Activated CD8-positive, alpha-beta T cell treated with anti-CD3 and anti-CD28 coated beads, Interleukin-2, amount 10 ng/mL, durations not matched to agents 7 days and 5 days (primary cell): ENCODE measurements at places on chromosomes 5 and 9. TPM values are rescaled to one million over a fixed set of nuclear protein-coding genes. Genes with fewer than 3 reads are reported as not detected.

The ERCC6L2 gene
- 33.1 TPM for total RNA-seq

- H3K36me3 ChIP-seq, result no peaks in the 10 kb centered on the region
- H3K4me1 ChIP-seq, result peaks cover 18% of the 10 kb centered on the region
- DNase-seq, result no peak
- no peak overlapping the region for H3K4me3 ChIP-seq
- no peak overlapping the region for H3K27ac ChIP-seq
- H3K27me3 ChIP-seq, result peaks cover 55% of the 10 kb centered on the region
Measured at GRCh38 chr5:1445689-1446601, 705 bp upstream of the SLC6A3 start.

- no peaks in the 10 kb centered on the region for H3K36me3 ChIP-seq
- DNase-seq, result no peak
- no peaks in the 10 kb centered on the region for H3K4me1 ChIP-seq
- no peaks in the 10 kb centered on the region for H3K27me3 ChIP-seq
- H3K4me3 ChIP-seq, result no peak overlapping the region
Measured at GRCh38 chr5:7078101-7078500, 317.8 kb upstream of the ADCY2 start.

DNA sequence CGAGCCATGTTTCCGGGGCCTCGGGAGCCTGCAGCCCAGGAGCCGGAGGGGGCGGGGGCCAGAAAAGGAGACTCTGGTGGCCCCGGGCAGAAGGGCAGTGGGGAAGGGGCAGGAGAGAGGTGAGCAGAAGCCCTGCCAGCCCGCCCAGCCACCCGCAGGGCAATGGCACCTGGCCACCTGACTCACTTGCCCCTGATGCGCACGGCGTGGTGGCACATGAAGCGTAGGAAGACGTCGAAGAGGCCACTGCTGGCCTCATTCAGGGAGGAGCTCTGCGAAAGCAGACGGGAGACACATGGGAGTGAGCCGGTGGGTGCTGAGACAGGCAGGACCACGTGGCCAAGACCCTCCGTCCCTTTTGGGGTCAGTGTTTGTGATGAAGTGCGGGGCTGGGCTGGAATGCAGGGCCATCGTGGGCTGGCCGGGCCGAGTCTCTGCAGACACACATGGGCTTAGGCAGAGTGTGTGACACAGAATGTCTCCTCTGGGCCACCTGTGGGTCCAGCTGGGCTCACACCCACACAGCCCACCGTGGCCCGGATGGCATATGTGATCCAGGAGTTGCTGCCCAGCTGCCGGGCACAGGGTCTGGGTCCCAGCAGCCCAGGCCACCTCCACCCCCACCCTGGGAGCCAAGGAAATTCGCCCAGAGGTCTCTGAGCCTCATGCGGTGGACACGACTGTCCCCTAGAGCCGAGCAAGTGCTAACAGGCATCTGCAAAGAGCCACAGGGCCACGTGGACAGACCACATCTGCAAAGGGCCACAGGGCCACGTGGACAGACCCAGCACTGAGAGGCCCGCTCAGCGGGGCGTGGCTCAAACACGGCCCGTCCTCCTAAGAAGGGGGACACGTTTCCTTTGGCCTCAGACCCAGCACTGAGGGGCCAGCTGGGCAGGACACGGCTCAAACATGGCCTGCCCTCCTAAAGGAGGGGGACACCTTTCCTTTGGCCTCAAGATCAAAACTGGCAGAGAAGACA is 23.6 kb downstream of the TERT start:
- no peak overlapping the region for H3K4me3 ChIP-seq
- H3K4me1 ChIP-seq, result peaks cover 15% of the 10 kb centered on the region
- DNase-seq, result no peak
- H3K27me3 ChIP-seq, result peaks cover 11% of the 10 kb centered on the region

The MLANA gene
- total RNA-seq, result not detected

- peaks cover 24% of the 10 kb centered on the region for H3K36me3 ChIP-seq
- no peaks in the 10 kb centered on the region for H3K27me3 ChIP-seq
- peaks cover 10% of the 10 kb centered on the region for H3K4me1 ChIP-seq
Measured at GRCh38 chr9:109020581-109021511, 7.5 kb upstream of the CTNNAL1 start.

DNA sequence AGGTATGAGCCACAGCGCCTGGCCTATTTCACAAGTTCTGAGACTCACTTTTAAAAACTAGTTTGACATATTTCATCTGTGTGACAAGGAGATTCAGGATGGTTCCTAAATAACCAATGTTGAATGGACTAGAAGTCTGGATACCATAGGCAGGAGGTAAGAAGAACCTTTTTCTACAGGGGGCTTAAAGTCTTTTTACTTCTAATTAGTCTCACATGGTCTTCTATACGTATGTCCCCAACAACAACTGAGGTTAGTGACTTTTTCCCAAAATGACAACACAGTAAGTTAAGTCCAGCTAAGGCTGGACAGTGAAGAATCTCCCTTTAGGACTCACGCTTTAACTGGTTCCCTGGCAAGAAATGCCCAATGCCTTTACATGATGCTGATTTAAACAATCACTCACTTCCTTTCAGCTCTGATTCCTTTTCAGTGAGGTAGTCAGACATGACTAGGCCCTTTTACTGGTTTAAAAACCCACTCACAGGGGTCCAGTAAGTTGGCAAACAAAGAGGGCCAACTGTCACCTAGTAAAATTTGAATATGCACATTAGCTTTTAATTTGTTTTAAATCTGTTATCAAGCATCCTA is 12.1 kb upstream of the HAUS6 start:
- peaks cover 49% of the 10 kb centered on the region for H3K36me3 ChIP-seq
- H3K4me1 ChIP-seq, result peaks cover under 1% of the 10 kb centered on the region
- H3K27ac ChIP-seq, result no peak overlapping the region
- no peak for DNase-seq
- no peaks in the 10 kb centered on the region for H3K27me3 ChIP-seq

GRCh38 chr5:177264178-177264577 is 39.3 kb downstream of the RAB24 start:
- no peaks in the 10 kb centered on the region for H3K27me3 ChIP-seq
- H3K36me3 ChIP-seq, result peaks cover 62% of the 10 kb centered on the region
- no peaks in the 10 kb centered on the region for H3K4me1 ChIP-seq
- H3K27ac ChIP-seq, result no peak overlapping the region

DNA sequence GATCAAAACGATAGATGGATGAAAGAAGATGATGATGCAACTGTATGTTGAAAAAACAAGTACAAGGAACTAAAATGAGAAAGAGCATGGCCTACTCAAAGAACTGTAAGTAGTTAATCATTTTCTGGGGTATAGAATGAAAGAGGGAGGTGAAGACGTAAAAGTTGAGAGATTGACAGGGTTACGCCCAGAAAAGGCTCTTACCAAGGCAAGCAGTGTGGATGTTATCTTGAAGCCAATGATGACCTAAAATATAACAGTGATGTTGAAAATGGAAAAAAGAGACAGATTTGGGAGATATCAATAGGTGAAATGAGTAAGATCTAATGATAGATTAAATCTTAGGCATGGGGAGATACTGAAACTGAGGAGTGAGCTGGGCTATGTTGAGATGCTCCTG is 80.4 kb upstream of the GNAQ start:
- no peak overlapping the region for H3K4me3 ChIP-seq
- no peak overlapping the region for H3K27ac ChIP-seq
- H3K27me3 ChIP-seq, result no peaks in the 10 kb centered on the region
- peaks cover 14% of the 10 kb centered on the region for H3K4me1 ChIP-seq
- DNase-seq, result no peak

The SYNPO gene
- total RNA-seq, result 0.10 TPM

The NACC2 gene
- total RNA-seq, result 6.4 TPM

- no peak overlapping the region for H3K4me3 ChIP-seq
- DNase-seq, result no peak
- no peak overlapping the region for H3K27ac ChIP-seq
- H3K27me3 ChIP-seq, result no peaks in the 10 kb centered on the region
Measured at GRCh38 chr5:179405054-179405416, 59.8 kb upstream of the ADAMTS2 start.

The PCDHB10 gene
- not detected for total RNA-seq

GRCh38 chr5:61732369-61732768 is 400.3 kb downstream of the ZSWIM6 start:
- H3K36me3 ChIP-seq, result no peaks in the 10 kb centered on the region
- H3K4me1 ChIP-seq, result no peaks in the 10 kb centered on the region
- peaks cover 2% of the 10 kb centered on the region for H3K27me3 ChIP-seq

DNA sequence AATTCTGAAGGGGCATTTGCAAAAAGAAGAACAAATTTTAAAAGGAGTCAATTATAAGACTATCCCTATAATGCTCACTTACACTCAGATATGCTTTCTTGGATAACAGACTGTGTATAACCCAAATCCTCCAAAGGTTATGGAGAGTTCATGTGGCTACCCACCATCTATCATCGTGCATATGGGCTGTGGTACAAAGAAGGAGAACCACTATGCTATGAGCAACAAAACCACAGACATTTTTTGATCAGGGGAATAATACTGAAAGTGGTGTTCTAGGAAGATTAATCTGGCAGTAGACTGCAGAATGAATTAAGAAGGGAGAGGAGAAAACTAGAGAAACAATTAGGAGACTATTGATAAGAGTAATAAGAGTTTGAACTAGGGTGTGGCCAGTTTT is 16.8 kb downstream of the NR3C1 start:
- H3K27me3 ChIP-seq, result no peaks in the 10 kb centered on the region
- H3K36me3 ChIP-seq, result peaks cover 66% of the 10 kb centered on the region
- peak; percentile 37 for DNase-seq
- no peak overlapping the region for H3K27ac ChIP-seq
- H3K4me3 ChIP-seq, result no peak overlapping the region

DNA sequence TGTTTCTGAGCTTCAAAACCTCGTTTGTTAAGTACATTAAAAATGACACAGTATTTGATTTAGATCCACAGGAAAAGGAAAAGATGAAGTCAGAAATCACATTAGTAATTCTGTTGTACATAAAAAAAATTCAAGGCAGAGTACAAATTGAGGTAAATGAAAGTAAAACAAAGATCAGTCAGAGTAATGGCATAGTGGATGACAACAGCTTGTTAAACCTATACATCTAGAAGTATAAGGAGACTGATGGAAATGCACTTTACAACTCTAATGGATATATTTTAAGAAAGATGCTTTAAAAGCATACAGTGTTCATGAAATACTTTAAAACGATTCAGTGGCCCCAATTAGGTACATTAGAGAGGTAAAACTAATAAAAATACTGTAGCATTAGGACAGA is 631.3 kb upstream of the SEMA6A start:
- H3K27me3 ChIP-seq, result no peaks in the 10 kb centered on the region
- DNase-seq, result no peak
- H3K4me1 ChIP-seq, result no peaks in the 10 kb centered on the region

DNA sequence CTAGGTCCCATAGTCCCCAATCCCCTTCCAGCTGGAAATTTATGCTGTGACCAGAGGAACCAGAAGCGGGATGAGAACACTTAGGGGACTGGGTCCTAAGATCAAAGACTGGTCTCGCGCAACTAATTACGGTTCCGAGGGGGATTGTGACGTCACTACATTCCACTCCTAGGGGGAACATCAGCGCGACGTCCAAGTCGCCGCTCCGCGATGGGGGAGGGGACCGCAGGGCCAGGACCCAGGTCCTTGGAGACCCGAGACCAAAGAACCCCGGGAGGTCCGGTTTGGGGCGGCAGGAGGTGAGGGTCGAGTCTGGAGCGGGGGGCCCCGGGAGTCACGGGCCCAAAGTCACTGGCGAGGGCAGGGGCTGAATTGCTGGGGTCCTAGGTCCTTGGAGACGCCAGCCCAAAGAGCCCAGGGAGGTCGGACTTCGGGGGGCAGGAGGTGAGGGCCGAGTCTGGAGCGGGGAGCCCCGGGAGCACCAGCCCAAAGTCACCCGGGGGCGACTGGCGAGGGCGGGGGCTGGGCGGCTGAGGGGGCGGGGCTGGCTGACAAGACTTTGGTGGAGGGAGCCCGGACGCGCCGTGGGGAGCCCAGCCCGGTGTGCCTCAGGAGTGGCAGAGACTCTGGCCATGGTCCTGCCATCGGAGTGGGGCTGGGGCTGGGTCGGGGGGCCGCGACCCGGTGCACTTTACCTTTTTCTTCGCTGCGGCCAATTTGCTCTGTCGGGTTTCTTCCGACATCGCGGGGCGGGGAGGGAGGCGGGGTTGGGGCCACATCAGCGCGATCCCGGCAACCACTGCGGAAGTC is at the start of gene GOLGA2:
GOLGA2 (minus strand) TSS at position 810 of the 810 bp plus-strand sequence; CDS start at position 779, 31 bp downstream.
- H3K27ac ChIP-seq, result peak within 1 kb of the TSS; percentile 95
- H3K4me3 ChIP-seq, result peak within 1 kb of the TSS; percentile 98
- peaks cover 24% of the 10 kb centered on the region for H3K36me3 ChIP-seq
- H3K4me1 ChIP-seq, result peaks cover 54% of the 10 kb centered on the region
- peak; percentile 32 for DNase-seq

DNA sequence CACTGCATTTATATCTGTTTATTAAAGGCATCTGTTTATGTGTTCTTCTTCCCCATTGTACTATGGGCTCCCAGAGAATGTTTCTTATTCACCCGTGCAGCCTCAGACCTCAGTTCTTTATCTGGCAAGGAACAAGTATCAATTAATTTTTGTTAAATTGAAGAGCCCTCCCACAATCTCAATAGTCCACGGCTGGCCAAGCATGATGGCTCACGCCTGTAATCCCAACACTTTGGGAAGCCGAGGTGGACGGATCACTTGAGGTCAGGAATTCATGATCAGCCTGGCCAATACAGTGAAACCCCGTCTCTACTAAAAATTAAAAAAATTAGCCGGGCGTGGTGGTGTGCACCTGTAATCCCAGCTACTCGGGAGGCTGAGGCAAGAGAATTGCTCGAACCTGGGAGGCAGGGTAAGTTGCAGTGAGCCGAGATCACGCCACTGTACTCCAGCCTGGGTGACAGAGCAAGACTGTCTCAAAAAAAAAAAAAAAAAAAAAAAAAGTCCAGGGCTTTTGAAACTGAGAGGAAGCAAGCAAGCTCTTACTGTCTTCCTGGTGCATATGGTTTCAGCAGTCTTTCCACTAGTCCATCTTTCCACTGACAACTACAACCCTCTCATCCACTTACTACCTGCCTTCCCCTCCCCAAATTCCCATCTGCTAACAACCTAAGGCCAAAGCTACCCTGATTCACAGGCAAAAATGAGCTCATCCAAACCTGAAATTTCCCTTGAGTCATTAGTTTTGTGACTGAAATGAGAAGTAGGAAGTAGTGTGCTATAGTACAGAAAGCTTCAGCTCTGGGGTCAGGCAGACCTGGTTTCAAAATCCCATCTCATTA is 2.3 kb upstream of the HK3 start:
- H3K27me3 ChIP-seq, result peaks cover 8% of the 10 kb centered on the region
